SK-MEL-5 (cell line): ENCODE measurements at places on chromosomes 16 and 17. TPM values are rescaled to one million over a fixed set of nuclear protein-coding genes. Genes with fewer than 3 reads are reported as not detected.

Gene ARRB2
- total RNA-seq, result 13.6 and 17.2 TPM in 2 replicates

GRCh38 chr17:4006745-4007211 lies 42.5 kb upstream of the ATP2A3 start:
- DNase-seq, result no peak

Gene ANKRD13B
- 3.0 and 5.3 TPM in 2 replicates for total RNA-seq

DNA sequence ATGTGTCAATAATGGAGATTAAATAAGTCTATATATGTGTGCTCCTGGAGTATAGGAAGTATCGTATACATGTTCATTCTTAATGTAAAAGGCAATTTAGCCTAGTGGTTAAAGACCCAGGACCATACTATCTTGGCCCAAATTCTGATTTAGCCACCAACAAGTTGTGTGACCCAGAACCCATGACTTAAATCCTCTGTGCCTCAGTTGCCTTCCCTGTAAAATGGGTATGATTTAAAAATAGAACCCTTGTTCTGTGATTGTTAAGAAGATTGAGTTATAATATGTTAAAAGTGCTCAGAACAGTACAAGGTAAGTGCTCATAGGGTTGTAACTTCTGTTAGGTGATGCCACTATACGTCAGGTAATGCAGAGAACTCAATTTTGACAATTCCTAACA lies 18.8 kb upstream of the BLMH start:
- DNase-seq, result no peak

DNA sequence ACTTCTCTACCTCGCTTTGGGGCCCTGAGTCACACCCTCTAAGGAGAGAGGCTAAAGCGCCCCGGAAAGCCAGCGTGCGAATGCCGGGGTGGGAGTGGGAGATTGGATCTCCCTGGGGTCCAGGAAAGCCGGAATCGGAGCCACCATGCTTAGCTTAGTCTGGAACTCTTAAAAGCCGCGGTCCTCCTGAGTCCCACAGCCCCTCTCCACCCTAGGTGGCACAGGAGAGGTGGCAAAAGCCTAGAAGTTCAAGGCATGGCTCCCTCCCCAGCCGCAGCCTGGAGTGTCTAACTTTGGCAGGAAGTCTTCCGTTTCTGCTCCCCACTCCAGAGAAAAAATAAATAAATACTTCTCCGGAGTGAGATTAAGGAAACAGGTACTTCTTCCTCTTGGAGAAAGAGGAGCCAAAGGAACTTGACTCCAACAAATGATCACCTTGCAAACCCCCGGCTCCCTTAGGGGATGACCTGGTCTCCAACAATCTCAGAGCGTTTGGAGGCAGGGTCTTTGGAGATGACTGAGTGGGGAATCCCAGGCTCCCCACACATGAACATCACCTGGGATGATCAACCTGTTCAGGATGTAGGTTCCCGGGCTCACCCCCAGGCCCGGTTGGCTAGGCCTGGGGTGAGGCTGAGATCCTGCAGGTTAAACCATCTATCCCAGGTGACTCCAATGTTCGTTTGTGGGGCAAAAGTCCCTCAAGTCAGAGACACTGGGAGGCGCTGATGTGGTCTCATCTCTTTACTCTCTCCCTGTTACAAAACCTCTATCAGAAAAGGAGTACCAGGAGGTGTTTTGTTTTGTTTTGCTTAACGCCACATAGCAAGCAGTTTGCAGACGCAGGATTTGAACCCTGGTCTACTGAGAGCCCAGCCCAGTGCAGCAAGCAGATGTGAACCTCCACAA lies 2.9 kb downstream of the CIITA start:
- DNase-seq, result no peak

- DNase-seq, result peak; percentile 5
Measured at GRCh38 chr16:76335180-76335974, 58.2 kb downstream of the CNTNAP4 start.
